A549 (cell line): ENCODE measurements at places on chromosomes 6 and 20. TPM values are rescaled to one million over a fixed set of nuclear protein-coding genes. Genes with fewer than 3 reads are reported as not detected.

PRR18 gene
- 0.04 to 0.08 TPM (median 0.08 TPM) in 3 replicates for polyA plus RNA-seq

IYD gene
- polyA plus RNA-seq, result not detected in 3 replicates

NOX3 gene
- polyA plus RNA-seq, result not detected in 3 replicates

MOCS1 gene
- 1.4 to 2.2 TPM (median 1.8 TPM) in 3 replicates for polyA plus RNA-seq

GHRH gene
- polyA plus RNA-seq, result not detected in 3 replicates

CDKN1A gene
- 118 to 137 TPM (median 130 TPM) in 3 replicates for polyA plus RNA-seq

CCM2L gene
- polyA plus RNA-seq, result 0.13 to 0.32 TPM (median 0.18 TPM) in 3 replicates

ASF1A gene
- polyA plus RNA-seq, result 11.8 to 13.1 TPM (median 12.2 TPM) in 3 replicates

INSM1 gene
- polyA plus RNA-seq, result not detected in 3 replicates

ZSWIM3 gene
- polyA plus RNA-seq, result 1.0 to 1.1 TPM (median 1.1 TPM) in 3 replicates

RFX6 gene
- polyA plus RNA-seq, result not detected in 3 replicates

SLC25A27 gene
- 0.98 to 1.9 TPM (median 1.4 TPM) in 3 replicates for polyA plus RNA-seq

MEP1A gene
- polyA plus RNA-seq, result not detected in 3 replicates

CD24 gene
- polyA plus RNA-seq, result 483 to 602 TPM (median 575 TPM) in 3 replicates

OXT gene
- polyA plus RNA-seq, result not detected in 3 replicates

TBXT gene
- not detected in 3 replicates for polyA plus RNA-seq

DNAAF9 gene
- polyA plus RNA-seq, result 4.3 to 6.2 TPM (median 4.9 TPM) in 3 replicates

TRDN gene
- not detected in 3 replicates for polyA plus RNA-seq

TTPAL gene
- polyA plus RNA-seq, result 9.1 to 9.3 TPM (median 9.3 TPM) in 3 replicates

MYCT1 gene
- polyA plus RNA-seq, result not detected in 3 replicates

CDH4 gene
- 9.7 to 10.6 TPM (median 10.3 TPM) in 3 replicates for polyA plus RNA-seq

RNF217 gene
- polyA plus RNA-seq, result 4.7 to 9.9 TPM (median 5.7 TPM) in 3 replicates

OPRL1 gene
- polyA plus RNA-seq, result 0.83 to 1.5 TPM (median 1.2 TPM) in 3 replicates

KCNK5 gene
- 1.5 to 2.3 TPM (median 1.8 TPM) in 3 replicates for polyA plus RNA-seq

PNLDC1 gene
- polyA plus RNA-seq, result 0.08 to 0.13 TPM (median 0.12 TPM) in 3 replicates

CLDN20 gene
- polyA plus RNA-seq, result not detected in 3 replicates

PSMF1 gene
- polyA plus RNA-seq, result 123 to 145 TPM (median 134 TPM) in 3 replicates

AARS2 gene
- 6.2 to 6.8 TPM (median 6.6 TPM) in 3 replicates for polyA plus RNA-seq

SLA2 gene
- 0.03 TPM in 1 of 3 replicates, not detected in the others for polyA plus RNA-seq

BFSP1 gene
- 5.8 to 8.6 TPM (median 8.3 TPM) in 3 replicates for polyA plus RNA-seq

RRAGD gene
- 0.58 to 1.2 TPM (median 0.79 TPM) in 3 replicates for polyA plus RNA-seq

WDR27 gene
- 16.5 to 19.1 TPM (median 18.9 TPM) in 3 replicates for polyA plus RNA-seq

ARMH2 gene
- polyA plus RNA-seq, result not detected in 3 replicates

GPX5 gene
- not detected in 3 replicates for polyA plus RNA-seq

KIF25 gene
- polyA plus RNA-seq, result 0.06 to 0.49 TPM (median 0.15 TPM) in 3 replicates

PAK5 gene
- polyA plus RNA-seq, result not detected in 3 replicates

AFDN gene
- polyA plus RNA-seq, result 17.5 to 19.3 TPM (median 18.6 TPM) in 3 replicates

CTCFL gene
- 0.03 TPM in 2 of 3 replicates, not detected in the other for polyA plus RNA-seq

TBC1D20 gene
- 24.5 to 28.0 TPM (median 27.7 TPM) in 3 replicates for polyA plus RNA-seq

SPEF1 gene
- polyA plus RNA-seq, result 0.89 to 1.4 TPM (median 1.3 TPM) in 3 replicates

CNBD2 gene
- 5.0 to 5.4 TPM (median 5.2 TPM) in 3 replicates for polyA plus RNA-seq

KIAA1755 gene
- 0.13 to 0.25 TPM (median 0.21 TPM) in 3 replicates for polyA plus RNA-seq

UST gene
- polyA plus RNA-seq, result 1.3 to 1.8 TPM (median 1.7 TPM) in 3 replicates

CENPW gene
- 34.5 to 40.4 TPM (median 35.0 TPM) in 3 replicates for polyA plus RNA-seq

KIAA0408 gene
- polyA plus RNA-seq, result 2.7 to 3.0 TPM (median 2.9 TPM) in 3 replicates

LY6G6D gene
- not detected in 3 replicates for polyA plus RNA-seq

SRMS gene
- not detected in 3 replicates for polyA plus RNA-seq

SLC26A8 gene
- not detected in 3 replicates for polyA plus RNA-seq

HLA-DQB1 gene
- not detected in 3 replicates for polyA plus RNA-seq

SNAP91 gene
- polyA plus RNA-seq, result 0.07 to 0.39 TPM (median 0.34 TPM) in 3 replicates

BTNL2 gene
- polyA plus RNA-seq, result not detected in 3 replicates

DEFB124 gene
- 0.18 TPM in 1 of 3 replicates, not detected in the others for polyA plus RNA-seq

FAM184A gene
- polyA plus RNA-seq, result 0.03 TPM in 1 of 3 replicates, not detected in the others

MDFI gene
- 0.21 to 0.30 TPM (median 0.28 TPM) in 3 replicates for polyA plus RNA-seq

MRPS18B gene
- 83.6 to 104 TPM (median 85.3 TPM) in 3 replicates for polyA plus RNA-seq
